ENCODE measurements at places on chromosomes 12 and 14.

GRCh38 chr14:20626274-20626673 is 15.2 kb downstream of the OR6S1 start:
- no peak for DNase-seq

DNA sequence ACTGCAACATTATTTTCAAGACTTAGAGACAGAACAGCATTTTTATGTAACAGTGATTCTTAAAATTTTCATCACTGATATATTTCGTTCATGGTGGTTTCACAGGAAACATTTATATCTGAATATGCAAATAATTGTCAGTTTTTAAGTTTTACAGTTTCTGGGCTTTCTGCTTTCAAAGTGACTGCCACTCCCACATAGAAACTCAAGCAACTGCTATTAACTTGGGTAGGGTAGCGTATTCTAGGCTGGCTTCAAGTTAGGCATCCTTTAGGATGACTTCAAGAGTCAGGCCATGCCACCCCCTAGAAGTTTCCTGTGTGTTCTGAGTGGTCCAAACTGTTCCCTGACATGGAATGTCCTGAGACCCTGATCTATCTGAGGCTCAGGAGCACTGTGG is 123.6 kb upstream of the TSPAN8 start:
- DNase-seq, result no peak

GRCh38 chr14:70896981-70897380 is 10.3 kb upstream of the PCNX1 start:
- no peak for DNase-seq

DNA sequence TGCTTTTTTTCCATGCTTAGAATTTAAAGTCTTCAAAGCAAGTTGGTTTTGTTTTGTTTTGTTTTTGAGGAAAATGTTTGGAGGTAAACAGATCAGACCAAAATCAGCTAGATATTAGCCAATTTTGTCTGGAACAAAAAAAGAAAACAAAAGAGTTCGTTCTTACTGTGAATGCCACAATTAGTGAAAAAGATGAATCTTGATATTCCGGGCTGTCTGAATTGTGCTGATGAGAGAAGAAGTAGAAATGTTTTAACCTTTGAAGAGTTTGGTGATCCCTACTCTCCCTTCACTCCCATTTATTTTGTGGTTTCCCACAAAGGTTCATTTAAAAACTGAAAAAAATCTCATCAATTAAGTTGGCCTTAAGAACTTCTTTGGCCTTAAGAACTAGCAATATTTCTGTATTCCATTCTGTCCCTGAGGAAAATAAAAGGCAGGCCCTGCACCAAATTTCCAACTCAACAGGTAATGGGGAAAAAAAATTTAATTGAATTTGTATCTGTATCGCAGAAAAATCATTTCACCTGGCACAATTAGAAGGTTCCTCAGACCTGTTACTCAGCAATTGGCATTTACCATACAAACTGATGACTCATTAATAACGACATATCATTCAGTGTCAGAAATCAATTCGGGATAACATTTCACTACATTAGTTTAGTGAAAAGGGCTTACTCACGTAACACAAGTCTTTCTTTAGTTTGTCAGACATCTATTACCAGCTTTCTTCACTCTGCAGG is 562 bp upstream of the GLIPR1L2 start:
- no peak for DNase-seq

DNA sequence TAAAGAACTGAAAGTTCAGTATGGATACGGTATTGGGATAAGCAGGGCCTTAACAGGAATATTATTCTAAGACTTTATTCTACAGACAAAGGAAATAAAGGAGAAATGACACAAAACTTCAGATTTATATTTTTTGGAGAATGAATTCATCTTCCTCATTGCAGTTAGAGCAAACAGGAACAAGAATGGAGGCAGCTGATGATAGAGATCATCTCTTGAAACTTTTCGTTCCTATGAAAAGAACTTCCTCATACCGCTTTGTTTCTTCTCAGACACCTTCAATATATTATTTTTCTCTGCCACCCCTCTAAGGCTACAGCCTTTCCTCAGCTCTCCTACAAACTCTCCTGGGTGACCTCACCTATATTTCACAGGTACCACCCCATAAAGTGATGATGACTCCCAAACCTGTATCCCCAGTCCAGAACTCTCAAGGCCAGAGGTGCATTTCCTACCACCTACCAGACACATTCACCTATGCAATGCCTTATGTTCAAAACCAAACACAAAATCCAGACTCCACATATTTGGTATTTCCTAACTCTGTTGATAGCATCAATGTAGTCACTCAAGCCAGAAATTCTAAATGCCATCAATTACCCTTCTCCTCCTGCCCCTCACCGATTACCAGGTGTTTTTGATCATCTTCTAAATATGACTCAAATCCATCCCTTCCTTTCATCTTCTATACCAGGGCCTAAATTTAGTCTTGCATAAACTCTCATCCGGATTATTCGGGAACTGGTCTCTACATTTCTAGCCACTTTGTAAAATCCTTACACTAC is 7.4 kb downstream of the MAP4K5 start:
- no peak for DNase-seq

DNA sequence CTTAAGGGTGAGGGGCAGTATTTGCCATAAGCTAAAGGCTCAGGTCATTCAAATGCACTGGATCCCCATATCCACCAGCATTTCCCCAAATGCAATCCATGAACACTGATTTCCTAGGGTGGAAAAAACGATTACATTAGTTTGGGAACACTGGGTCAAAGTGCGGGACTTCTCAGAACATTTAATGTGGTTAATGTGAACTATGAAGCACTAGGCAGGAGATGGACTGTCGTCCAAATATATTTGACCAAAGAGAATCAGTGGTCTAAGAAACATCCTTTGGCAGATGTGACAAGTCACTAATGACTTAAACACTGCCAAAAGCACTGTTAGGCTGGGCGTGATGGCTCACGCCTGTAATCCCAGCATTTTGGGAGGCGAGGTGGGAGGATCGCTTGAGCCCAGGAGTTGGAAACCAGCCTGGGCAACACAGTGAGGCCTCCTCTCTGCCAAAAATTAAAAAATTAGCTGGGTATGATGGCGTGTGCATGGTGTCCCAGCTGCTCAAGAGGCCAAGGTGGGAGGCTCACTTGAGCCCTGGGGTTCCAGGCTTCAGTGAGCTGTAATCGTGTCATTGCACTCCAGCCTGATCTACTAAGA is 205.4 kb downstream of the CALM1 start:
- no peak for DNase-seq

DNA sequence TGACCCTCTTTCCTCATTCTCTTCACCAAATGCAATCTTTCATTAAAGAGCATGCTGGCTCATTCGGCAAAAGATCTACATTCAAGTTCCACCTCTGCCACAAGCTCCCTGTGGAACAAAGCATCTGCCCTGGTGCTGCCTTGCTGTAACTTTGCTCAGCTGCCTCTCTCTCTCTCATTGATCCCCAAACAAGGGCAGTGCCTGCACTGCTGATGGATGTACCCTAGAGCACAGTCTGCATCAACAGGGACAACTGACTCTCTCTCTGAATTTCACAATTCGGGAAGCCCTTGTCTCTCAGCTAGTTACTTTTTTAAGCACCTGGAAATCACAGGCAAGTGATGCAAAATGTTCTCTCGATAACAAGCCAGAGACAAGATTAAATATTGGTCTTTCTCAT is 174.0 kb upstream of the DIO2 start:
- no peak for DNase-seq

DNA sequence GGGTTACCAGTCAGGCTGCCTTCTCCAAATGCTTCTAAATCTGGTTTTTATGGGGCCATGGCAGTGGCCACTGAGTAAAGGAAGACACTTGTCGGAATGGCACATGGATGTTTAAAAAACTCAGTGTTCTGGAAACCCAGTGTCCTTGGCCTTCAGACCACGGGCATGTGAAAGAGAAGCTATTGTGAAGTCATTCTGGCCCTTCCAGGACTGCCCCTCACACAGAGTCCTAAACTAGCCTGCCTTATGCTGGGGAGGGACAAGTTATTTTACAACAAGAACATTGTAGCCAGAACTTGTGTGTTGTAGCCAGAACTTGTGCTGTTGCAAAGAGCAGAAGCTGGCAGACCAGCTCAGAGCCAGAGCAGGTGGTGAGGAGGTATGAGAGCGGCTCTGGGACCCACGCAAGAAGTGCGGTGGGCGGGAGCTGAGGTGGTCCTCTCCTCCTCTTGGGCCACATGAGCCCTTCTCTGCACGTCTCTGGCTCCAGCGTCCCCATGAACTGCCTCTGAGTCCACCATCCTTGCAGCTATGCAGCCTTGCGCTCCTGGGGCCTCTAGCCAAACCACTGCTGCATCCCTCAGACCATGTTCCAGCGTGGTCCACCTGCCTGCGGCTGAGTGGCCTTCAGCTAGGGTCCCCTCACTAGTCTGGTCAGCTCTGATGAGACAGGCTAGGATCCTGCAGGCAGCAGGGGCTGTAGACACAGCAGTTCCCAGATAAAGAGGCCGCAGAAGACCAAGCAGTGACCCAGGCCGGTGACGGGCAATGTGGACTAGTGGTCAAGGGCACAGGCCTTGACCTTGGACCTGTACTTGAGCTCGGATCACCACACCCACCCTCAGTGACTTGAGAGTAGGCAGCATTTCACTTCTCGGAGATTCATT is 32.5 kb downstream of the MMAB start:
- no peak for DNase-seq

- DNase-seq, result no peak
These were observed 127.1 kb upstream of the CNTN1 start for GRCh38 chr12:40565029-40565633.

- peak; percentile 6 for DNase-seq
These were observed 1.9 kb upstream of the DCAF5 start for GRCh38 chr14:69154779-69155178.

- no peak for DNase-seq
These were observed 6.8 kb downstream of the NTF3 start for GRCh38 chr12:5438671-5439200.

DNA sequence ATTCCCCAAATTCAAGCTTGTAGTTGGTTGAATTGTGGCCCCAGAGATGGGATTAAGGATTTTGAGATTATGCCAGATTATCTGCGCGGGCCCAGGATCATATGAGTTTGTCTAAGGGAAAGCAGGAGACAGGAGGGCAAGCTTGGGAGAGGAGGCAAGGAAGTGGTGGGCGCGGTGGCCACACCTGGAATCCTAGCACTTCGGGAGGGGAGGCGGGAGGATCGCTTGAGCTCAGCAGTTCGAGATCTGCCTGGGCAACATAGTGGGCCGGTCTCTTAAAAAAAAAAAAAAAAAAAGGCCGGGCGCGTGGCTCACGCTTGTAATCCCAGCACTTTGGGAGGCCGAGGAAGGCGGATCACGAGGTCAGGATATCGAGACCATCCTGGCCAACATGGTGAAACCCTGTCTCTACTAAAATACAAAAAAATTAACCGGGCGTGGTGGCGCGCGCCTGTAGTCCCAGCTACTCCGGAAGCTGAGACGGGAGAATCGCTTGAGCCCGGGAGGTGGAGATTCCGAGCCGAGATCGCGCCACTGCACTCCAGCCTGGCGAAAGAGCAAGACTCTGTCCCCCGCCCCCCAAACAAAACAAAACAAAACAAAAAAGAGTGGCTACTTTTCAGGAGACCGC is 881 bp upstream of the PUS1 start:
- DNase-seq, result no peak

DNA sequence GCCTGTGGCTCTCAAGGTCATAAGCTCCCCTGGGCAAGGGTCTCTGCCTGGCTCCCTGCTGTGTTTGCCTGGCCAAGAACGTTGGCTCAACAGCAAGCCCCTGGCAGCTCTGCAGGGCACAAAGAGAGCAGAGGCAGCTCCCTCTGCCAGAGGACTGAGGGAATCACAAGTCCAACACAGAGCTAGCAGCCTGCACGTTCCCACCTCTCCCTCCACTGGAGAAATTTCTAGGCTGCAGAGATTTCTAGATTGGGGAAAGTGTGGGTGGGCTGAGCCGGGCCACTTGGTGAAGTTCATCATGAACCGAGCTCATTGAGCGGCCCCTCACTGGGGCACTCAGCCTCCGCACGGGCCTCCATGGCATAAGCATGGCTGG is 19.8 kb downstream of the ZFYVE21 start:
- no peak for DNase-seq

DNA sequence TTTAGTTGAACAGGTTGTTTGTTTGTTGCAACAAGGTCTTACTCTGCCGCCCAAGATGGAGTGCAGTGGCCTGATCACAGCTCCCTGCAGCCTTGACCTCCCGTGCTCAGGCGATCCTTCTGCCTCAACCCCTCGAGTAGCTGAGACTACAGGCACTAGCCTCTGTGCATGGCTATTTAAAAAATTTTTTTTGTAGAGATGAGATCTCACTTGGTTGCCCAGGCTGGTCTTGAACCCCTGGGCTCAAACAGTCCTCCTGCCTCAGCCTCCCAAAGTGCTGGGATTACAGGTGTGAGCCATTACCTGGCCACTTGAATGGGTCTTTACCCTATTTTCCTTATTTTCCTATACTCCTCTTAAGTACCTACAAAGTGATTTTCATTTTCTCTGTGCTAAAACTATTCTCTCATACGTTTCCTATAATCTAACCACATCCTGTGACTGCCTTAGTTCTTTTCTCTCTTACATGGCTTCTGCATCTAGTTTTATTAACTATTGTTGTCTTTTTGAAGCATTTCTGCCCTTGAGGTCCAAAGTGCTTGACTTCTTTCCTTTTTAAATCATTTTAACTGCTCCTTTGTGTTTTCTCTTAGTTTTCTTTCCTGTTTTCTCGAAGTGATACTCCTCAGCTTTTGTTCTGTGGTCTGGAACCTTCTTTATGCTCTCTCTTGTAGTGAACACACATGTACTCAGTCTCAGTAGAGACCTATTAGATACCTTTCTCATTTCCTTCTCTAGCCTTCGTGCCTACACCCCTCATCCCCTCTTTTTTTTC is 14.1 kb downstream of the GPX2 start:
- peak; percentile 28 for DNase-seq

GRCh38 chr12:115323223-115323905 is 639.4 kb upstream of the TBX3 start:
- DNase-seq, result no peak

DNA sequence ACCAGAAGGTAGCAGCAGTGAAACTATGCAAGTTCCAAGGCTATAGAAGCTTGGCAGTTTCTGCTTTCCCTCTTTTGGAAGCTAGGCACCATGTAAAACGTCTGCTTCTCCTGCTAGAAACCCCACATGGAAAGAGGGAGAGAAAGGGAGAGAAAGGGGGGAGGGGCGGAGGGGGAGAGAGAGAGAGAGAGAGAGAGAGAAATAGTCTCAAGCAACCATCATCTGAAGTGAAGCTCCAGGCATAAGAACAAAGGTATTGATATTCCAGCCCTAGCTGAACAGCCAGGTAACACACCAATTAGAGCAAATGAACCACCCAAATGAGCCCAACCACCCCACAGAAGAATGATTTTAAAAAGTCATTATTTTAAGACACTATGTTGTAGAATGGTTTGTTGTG is 8.5 kb downstream of the SLC6A15 start:
- no peak for DNase-seq

- no peak for DNase-seq
These were observed 50.4 kb downstream of the DICER1 start for GRCh38 chr14:95106971-95107370.

GRCh38 chr14:22614240-22614799 is 16.2 kb downstream of the ABHD4 start:
- no peak for DNase-seq

GRCh38 chr14:67566908-67567307 is 33.2 kb downstream of the PIGH start:
- DNase-seq, result no peak

Data from CD4-positive, alpha-beta T cell treated with Interleukin-12 subunit alpha and Interleukin-12 subunit beta, for 1 hour (primary cell).